ENCODE measurements at places on chromosomes 7 and 10. TPM values are rescaled to one million over a fixed set of nuclear protein-coding genes. Genes with fewer than 3 reads are reported as not detected.

DNA sequence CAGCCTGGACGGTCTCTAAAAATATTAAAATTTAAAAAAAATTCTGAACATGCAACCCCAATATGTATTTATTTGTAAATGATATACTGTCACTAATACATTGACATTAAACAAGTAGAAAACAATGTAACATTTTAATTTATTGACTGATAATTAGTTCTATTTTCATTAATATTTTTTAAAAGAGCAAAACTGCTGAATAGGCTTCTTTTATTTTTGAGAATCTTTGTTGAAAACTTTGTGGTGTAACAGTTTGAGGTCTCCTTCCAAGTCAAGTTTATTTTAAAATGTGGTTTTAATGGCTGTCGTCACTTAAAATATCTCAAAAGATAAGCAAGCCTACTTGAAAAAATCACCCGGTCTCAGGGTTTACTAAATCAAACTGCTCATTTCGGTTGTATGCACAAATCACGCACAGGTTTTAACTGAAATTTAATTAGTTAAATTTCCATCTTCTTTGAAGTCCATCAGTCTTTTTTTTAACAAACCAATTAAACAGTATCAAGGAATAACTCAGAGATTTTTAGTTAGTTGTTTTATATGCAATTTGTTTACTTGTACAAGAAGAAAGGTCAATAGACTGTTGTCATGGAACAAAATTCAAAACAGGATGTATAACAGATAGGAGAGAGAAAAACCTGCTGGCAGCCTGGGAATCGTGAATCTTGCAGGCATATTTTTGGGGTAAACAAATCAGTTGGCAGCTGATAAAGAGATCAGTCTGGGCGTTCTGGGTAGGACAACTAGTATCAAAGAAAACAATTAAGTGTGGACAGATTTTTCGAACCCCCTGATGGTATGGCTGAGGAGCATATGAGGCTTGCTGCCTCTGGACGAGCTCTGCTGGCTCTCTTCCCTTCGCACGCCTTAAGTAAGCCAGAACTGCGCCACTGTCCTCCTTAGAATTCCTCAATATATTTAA, 9.7 kb upstream of the EDRF1 start:
- no peak overlapping the region for H3K27ac ChIP-seq
- H3K36me3 ChIP-seq: no peaks in the 10 kb centered on the region
- no peak for DNase-seq
- no peak overlapping the region for H3K4me3 ChIP-seq
- no peaks in the 10 kb centered on the region for H3K4me1 ChIP-seq
- no peaks in the 10 kb centered on the region for H3K27me3 ChIP-seq

DNA sequence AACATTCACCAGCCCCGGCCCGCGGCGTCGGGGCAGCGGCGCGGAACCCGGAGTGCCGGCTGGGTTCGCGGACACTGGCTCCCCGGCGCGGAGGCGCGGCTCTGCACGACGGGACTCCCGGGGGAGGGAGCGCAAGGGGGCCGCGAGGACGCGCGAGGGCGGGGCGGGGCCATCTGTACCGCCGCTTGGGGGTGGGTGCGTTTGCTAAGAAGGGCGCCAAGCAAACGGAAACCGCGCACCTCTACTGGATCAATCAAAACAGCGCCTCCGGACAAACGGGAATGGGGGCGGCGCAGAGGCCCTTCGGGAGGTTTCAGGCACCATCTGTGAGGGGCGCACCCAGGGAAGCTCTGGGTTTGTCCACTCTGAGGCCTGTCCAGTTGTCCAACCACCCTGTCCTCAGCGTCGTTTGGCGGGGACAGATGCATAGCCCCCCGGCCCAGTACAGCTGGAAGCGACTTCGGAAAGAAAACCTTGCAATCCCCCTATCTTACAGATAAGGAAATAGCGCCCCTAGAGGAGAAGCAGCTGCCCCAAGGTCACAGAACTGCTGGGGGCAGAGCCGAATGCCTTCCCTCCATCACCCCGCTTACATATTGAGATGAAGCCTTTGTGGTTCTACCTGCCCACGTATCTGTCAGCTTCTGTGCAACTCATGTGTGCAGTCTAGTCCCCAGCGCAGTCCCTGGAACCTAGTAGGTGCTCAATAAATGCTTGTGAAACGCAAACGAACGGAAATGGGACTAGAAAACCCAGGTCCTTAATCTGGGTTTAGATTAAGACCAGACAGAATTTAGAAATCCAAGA, 10.7 kb upstream of the SLIT1 start:
- peaks cover 3% of the 10 kb centered on the region for H3K27me3 ChIP-seq
- peaks cover 5% of the 10 kb centered on the region for H3K4me1 ChIP-seq
- no peaks in the 10 kb centered on the region for H3K36me3 ChIP-seq

DNA sequence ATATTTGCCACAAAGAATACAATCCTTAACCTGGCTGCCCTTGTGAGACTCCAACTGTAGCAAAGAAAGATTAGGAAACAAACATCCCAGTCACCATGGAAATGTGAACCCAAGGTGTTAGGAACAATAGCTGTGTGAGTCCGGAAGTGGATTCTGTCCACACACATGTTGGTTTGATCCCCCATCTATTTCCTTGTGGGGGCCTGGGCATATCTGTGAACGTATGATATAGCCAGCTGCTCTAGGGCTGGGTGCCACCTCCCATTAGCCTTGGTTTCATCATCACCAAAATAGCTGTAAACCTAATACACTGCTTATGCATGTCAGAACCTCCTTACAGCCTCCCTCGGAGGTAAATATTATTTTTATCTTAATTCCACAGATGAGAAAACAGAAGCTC, 26.4 kb downstream of the GRK5 start:
- no peak overlapping the region for H3K27ac ChIP-seq
- no peaks in the 10 kb centered on the region for H3K27me3 ChIP-seq
- H3K4me1 ChIP-seq: peaks cover 30% of the 10 kb centered on the region
- no peaks in the 10 kb centered on the region for H3K36me3 ChIP-seq

GRCh38 chr10:45444976-45445898, 71.2 kb downstream of the ALOX5 start:
- no peaks in the 10 kb centered on the region for H3K4me1 ChIP-seq
- DNase-seq: no peak
- no peaks in the 10 kb centered on the region for H3K27me3 ChIP-seq
- H3K27ac ChIP-seq: no peak overlapping the region

Gene SRRM3
- total RNA-seq: not detected

GRCh38 chr7:129394982-129395914, 39.0 kb upstream of the STRIP2 start:
- no peaks in the 10 kb centered on the region for H3K27me3 ChIP-seq
- no peaks in the 10 kb centered on the region for H3K36me3 ChIP-seq
- H3K4me3 ChIP-seq: no peak overlapping the region
- no peak for DNase-seq
- H3K27ac ChIP-seq: no peak overlapping the region

GRCh38 chr7:18495412-18496340, at the start of gene HDAC9:
HDAC9 (plus strand) TSS chr7:18495749; CDS start chr7:18496303, 554 bp downstream.
- no peaks in the 10 kb centered on the region for H3K36me3 ChIP-seq
- H3K4me3 ChIP-seq: no peak within 1 kb of the TSS
- no peaks in the 10 kb centered on the region for H3K27me3 ChIP-seq
- no peak within 1 kb of the TSS for H3K27ac ChIP-seq
- DNase-seq: no peak

GRCh38 chr10:178208-178607, 43.0 kb downstream of the ZMYND11 start:
- H3K27me3 ChIP-seq: no peaks in the 10 kb centered on the region
- H3K4me3 ChIP-seq: no peak overlapping the region
- no peak for DNase-seq
- H3K4me1 ChIP-seq: peaks cover 5% of the 10 kb centered on the region
- peaks cover 8% of the 10 kb centered on the region for H3K36me3 ChIP-seq
- H3K27ac ChIP-seq: no peak overlapping the region

- DNase-seq: no peak
- H3K27ac ChIP-seq: no peak overlapping the region
- H3K27me3 ChIP-seq: peaks cover 3% of the 10 kb centered on the region
These were observed 276.9 kb downstream of the TCF7L2 start for GRCh38 chr10:113226831-113227445.

Gene FUOM
- total RNA-seq: 39.8 TPM

Gene WEE2
- not detected for total RNA-seq

Measured in CD8-positive, alpha-beta memory T cell (primary cell).